ENCODE measurements at places on chromosomes 13 and 19.
A peak's percentile ranks its signal among the peaks of the same experiment; 100 is the strongest.

DNA sequence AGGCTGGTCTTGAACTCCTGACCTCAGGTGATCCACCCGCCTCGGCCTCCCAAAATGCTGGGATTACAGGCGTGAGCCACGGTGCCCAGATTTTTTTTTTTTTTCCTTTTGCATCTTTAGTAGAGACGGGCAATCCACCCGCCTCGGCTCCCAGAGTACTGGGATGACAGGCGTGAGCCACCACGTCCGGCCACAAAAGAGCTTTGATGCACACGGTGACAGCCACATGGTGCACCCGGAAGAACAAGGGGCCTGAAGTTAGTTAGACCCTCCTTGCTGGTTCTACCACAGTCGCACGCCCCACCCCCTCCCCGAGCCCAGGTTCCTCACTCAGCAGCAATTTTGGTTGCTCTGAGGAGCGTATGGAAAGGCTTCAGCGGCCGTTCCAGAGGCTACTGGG, 54.2 kb upstream of the USE1 start:
- no peak for DNase-seq

- no peak for DNase-seq
These were observed 4.9 kb upstream of the ZC3H13 start for GRCh38 chr13:46057256-46058015.

- no peak for DNase-seq
These were observed 1.0 kb upstream of the BCAM start for GRCh38 chr19:44807652-44808462.

- no peak for DNase-seq
These were observed 175.4 kb upstream of the RFC3 start for GRCh38 chr13:33642374-33643065.

DNA sequence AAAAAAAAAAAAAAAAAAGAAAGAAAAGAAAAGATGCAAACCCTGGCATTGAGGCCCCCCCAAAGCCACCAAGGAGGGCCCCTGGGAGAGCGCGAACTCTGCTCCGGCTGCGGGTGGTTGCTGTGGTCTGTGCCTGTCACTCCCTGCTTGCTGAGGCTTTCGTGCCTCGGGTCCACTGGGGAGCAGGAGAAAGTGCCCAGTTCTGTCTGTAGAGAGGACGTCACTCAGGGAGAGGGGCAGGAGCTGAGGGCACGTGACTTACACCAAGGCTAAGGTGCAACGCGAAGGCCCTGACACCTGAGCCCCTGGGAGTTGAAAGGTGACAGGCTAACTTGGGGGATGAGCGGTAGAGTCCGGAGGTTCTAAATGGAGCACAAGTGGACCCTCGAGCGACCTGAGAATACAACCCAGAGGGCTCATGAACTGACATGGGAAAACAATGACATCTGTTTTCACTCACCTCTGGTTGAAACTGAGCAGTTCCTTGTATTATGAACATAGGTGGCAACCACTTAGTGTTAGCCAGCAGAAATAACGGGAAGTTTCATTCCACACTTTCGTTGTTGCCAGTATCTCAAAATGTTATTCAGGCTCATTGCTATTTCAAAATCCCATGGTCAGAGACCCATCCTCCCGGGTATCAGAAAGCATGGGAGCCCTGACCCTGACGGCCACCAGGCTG, 69.2 kb upstream of the TM9SF2 start:
- DNase-seq: no peak

DNA sequence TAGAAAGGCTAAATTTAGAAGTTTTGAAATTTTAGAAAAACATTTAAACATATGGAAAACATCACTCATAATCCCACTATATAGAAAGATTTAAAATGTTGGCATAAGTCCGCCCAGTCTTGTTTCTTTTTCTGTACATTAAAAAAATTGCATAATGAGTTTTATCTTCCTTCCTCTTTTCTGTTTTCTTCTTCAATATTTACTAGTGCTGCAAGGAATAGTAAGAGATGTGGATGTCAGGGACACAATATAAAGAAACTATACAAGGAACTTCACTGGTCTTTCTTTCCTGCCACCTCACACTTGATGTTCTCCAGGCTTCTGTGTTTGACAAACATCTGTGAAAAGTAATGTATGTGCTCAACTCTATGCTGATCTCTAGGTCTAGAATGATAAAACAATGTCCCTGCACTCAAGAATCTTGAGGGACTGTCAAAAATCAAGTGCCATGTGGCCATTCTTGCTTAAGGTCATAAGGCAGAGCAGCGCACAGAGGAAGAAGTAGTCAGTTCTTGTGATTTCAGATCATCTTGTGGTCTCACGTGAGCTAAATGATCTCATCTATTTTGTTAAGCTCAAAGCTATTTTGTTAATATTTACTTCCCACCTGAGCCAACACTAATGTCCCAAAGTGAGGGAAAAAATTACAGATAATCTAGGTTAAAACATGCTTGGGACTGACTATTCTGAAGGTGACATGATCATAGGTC, 186.9 kb upstream of the OBI1 start:
- DNase-seq: no peak

DNA sequence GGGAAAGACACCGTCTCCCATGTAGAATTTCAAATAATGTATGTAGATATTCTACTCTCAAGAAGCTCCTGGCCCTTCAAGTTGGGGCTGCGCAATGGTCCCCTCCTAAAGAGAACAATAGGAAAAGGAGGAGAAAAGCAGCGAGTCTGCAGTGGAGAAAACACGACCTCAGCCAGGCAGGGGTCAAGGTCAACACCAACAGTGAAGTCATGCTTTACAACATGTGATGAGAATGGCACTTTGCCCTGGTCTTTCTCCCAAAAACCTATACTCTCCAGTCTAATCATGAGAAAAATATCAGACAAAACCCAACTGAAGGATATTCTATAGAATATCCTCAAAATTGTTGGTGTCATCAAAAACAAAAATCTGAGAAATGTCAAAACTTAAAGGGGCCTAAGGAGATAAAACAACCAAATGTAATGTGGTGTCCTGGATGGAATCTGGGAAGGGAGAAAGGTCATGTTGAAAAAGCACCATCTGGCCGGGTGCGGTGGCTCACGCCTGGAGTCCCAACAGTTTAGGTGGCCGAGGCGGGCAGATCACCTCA, 101.0 kb downstream of the SPACA7 start:
- DNase-seq: no peak

DNA sequence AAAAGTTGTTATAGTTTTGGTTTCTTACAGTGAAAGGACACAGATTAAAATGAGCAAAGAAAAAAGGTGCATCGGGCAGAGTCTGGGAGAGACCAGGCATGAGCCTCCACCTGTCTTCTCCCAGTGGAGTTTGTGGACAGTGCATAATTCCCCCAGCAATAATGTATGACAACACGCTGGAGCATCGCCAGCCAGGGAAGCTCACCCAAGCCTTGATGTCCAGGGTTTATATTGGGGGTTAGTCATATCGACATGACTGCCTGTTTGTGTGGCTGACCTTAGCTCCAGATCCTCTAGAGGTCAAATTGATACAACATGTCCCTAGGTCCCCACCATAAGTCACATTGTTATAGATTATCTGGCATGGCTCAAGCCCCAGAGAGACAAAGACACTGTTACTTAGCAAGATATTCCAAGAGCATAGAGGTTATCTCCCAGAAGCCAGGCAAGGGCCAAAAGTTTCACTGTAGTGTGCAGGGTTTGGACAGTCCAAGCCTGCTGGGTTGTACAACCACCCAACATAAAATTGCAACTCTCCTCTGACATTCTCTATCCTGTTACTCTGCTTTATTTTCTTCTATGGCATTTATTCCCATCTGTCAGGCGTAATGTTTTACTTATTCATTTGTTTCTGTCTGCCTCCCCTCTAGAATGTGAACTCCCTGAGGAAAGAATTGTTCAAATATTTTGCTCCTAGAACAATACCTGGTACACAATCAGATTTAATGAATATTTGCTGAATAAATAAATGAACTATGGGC, 5.6 kb upstream of the KLK13 start:
- peak; percentile 73 for DNase-seq

GRCh38 chr19:38190793-38191192, 33.2 kb downstream of the DPF1 start:
- DNase-seq: no peak

DNA sequence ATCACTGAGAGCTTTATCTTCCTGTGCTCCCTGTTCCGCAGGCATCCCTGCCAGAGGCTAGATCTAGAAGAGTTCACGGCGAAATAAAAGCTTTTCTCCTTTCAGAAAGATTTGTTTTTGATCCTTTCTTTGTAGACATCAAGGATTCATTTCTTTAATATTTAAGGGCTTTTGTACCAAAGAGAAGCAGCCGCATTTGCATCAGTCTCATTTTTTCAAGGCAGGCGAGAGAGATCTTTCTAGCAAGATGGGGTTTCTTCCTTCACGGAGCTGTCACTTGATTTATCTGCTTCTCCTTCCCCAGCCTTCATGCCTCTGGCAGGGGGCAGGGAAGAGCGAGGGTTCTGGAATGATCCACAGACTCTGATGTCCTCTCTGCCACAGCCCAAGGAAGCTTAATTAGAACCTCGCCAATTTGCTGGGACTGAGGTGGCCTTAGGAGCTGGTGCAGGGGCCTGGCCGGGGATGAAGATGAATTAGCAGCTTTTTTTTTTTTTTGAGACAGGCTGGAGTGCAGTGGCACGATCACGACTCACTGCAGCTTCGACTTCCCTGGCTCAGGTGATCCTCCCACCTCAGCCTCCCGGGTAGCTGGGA, 40.0 kb downstream of the PIN1 start:
- no peak for DNase-seq

DNA sequence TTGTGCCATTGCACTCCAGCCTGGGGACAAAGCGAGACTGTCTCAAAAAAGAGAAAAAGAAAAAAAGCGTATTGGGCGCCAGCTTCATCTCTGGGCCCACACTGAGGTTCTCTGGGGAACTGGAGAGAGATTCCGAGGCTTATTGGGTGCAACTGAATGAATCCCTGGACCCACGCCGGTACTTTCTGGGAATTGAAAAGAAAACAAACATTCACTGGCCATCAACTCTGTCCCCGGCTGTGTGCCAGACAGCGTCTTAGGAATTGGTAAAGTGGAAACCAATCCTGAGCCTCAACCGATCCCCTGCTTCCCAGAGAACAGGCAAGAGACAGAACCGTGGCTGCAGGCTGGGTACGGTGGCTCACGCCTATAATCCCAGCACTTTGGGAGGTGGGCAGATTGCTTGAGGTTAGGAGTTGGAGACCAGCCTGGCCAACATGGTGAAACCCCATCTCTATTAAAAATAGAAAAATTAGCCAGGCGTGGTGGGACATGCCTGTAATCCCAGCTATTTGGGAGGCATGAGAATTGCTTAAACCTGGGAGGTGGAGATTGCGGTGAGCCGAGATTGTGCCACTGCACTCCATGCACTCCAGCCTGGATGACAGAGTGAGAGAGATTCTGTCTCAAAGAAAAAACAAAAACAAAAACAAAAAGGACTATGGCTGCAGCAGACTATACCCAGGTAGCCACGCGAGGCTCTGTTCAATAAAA, 8.6 kb downstream of the ANO8 start:
- no peak for DNase-seq

DNA sequence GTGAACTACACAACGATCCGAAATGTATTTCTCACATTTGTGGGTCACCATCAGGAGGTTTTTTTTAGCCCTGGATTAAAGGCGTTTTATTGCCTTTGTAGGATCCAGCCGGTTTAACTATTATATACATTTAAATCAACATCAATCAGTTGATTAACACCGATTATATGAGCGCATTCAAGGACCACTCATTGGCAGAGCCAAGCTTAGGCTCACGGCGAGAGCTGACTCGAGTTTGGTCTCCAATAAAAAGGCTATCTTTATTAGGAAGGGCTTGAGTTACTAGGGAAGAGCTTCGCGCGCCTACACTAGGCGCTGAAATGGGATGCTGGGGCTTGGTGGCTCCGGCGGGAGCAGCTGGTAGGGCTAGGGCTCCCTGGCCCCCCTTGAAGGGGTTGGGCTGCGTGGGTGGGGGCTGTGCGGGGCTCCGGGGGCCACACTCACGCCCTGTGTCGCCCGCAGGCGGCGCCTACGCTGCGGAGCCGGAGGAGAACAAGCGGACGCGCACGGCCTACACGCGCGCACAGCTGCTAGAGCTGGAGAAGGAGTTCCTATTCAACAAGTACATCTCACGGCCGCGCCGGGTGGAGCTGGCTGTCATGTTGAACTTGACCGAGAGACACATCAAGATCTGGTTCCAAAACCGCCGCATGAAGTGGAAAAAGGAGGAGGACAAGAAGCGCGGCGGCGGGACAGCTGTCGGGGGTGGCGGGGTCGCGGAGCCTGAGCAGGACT, 4.2 kb downstream of the PDX1 start:
- no peak for DNase-seq

DNA sequence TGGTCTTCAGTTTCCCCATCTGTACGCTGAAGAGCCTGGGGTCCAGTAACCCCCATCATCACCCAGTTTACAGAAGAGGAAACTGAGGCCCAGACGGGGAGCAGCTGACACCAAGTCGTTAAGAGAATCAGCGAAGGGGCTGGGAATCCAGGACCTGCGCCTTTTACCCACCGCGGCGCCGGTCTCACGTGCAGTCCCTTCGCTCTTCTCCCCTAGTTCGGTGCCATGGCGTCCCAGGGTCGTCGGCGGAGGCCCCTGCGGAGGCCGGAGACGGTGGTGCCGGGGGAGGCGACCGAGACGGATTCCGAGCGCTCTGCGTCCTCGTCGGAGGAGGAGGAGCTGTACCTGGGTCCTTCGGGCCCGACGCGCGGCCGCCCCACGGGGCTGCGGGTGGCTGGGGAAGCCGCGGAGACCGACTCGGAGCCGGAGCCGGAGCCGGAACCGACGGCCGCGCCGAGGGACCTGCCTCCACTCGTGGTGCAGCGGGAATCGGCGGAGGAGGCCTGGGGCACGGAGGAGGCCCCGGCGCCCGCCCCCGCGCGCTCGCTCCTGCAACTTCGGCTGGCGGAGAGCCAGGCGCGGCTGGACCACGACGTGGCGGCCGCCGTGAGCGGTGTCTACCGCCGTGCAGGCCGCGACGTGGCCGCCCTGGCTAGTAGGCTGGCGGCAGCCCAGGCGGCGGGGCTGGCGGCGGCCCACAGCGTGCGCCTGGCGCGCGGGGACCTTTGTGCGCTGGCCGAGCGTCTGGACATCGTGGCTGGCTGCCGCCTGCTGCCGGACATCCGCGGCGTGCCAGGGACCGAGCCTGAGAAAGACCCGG, 698 bp downstream of the BLOC1S3 start:
- DNase-seq: no peak

GRCh38 chr13:77779552-77780272, 82.2 kb downstream of the SLAIN1 start:
- peak; percentile 71 for DNase-seq

DNA sequence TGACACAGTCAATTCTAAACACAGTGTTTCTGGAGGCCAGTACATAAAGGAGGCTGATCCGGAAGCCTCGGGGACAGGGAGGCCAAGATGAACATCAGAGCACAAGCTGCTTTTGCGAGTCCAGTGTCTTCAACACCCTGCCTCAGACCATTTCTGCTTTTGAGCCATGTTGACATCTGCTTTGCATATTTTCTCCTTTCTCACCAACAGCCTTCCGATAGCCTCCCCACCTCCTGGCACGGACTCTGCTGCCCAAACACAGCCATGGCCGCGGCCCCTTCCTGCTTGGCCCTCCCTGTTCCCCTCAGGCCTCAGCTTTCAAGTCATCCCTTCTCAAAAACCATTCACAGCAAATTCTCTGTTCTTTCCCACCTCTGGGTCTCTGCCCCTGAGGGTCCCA, 3.6 kb downstream of the LRRC25 start:
- DNase-seq: no peak

- DNase-seq: peak; percentile 89
These were observed 65.2 kb downstream of the DACH1 start for GRCh38 chr13:71801781-71802180.
